EL (cell line): ENCODE measurements at places on chromosomes 7 and 10.

DNA sequence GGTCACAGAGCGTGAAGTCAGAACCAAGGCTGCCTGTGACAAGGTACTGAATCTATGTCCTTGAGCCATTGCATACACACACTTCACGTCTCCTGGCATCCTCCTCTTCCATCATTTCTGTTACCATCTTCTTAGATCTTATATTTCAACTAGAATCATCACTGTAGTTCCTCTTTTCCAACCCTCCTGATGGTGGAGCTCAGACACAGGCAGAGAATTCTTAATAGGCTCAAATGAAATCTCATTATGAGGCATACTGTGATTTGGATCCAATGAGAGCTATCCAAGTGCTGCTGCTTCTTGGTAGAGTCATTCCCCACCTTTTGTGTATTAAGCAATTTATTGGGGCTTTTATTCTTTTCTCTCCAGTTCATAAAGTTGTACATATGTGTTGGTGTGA lies 113.2 kb downstream of the CALCR start:
- DNase-seq = no peak

DNA sequence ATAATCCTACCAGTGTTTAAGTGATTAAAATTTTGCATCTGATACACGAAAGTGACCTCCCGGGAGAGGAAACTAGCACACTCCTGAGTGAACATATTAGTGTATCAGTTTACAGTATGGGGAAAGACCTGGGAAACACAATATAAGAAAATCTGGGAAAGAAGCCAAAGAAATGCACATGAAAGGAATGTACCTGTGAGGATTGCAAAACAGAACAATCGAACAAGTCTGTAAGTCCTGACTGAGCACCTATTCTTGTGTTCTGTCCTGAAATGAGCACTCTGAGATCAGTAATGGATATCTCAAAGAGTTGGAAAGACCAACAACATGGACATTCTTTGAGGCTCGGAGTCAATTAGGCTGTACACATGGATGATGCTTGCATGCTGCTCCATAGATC lies 554.7 kb downstream of the SORCS3 start:
- no peak for DNase-seq

DNA sequence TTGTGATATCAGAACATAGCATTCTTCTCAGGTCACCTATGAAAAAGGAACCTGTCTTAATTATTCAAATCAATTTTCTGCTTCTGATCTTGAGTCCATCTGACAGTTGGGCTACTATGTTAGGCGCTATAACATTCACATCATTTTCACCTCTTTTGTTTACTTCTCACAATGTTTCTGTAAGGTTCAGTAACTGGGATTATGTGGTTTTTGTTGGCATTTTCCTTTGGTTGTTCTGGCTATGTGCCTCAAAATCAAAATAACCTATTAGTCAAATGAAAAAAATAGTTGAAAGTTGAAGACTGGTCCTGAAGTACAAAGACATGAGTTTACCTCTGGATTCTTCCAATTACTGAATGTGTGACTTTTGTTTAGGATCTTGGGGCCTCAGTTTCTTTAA lies 221.3 kb upstream of the SMIM30 start:
- DNase-seq = no peak

DNA sequence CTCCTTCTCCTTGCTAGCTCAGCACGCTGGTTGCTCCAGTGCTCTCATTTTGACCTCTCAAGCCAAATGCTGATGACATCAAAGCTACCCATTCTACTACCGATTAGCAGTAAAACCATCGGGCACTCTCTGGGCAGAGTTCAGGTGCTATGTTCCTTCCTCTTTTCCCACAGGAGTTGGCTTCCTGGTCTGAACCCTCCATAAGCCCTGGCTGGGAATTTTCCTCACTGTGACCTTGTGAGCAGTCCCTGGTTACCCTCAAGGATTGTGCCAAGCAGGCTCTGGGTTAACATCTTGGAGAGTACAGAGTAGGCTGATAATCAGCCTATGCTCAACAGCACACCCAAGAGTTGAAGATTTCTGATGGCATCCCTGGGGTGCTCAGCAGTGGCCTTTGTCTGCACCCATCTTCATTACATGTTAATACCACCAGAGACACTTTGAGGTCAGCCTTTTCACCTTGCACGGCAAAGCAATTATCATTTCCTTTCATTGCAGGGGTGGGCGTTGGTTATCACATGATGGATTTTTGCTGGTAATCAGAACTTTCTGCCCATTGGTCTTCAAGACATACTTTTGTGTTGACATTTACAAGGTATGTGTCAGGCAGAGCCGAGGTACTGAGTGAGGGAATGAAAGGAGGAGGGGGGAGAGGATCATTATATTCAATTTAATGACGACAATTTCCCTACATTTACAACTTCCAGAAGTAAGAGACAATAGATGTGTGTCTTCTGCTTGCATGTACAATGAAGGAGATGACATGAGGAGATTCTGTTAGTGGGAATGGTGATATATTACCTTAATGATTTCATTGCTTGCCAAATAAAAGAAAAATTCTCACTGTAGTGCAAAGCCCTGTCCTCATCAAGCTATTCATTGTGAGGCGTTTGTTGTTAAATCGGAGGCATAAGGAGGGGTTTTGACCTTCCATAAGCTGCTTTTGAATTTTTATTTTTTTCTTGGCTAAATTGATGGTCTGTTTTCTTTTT lies 452.0 kb downstream of the LRMDA start:
- no peak for DNase-seq

DNA sequence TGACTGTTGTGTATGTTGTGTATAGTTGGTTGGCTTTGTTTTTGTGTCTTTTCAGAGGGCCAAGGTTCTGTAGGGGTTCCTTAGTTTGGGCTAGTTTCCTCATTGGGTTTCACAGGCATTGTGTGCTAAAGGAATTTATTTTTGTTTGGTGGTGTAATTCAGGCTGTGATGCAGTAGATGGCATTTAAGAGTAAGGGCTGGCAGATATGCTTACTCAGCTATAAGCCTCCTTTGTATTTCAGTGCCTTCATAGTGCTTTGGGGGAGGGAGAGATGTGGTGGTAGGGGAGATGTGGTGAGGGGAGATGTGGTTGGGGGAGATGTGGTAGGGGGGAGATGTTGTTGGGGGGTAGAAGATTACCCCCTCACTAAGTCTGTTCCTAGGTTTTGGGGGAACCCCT lies 91.7 kb downstream of the SLC25A40 start:
- peak; percentile 9 for DNase-seq

- no peak for DNase-seq
These were observed 180.0 kb upstream of the MDFIC start for GRCh38 chr7:114741911-114742310.

DNA sequence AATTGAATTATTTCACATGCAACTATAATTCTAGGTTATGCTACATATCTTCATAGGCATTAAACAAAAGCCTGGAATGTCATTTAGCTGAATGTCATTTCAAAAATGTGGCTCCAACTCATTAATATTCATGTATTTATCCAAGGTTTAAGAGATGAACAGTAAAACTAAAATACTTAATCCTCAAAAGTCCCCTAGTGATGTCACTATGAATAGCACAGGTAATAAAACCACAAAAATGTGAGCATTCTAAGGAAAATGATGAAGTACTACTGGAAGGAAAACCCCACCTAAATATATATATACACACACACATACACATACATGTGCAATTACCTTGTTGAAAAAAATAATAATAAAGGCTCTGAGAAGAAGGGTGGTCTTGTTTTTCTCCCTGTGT lies 154.4 kb upstream of the ASAH2 start:
- no peak for DNase-seq

- DNase-seq = peak; percentile 20
These were observed 189.7 kb upstream of the ADCY1 start for GRCh38 chr7:45384499-45384898.

DNA sequence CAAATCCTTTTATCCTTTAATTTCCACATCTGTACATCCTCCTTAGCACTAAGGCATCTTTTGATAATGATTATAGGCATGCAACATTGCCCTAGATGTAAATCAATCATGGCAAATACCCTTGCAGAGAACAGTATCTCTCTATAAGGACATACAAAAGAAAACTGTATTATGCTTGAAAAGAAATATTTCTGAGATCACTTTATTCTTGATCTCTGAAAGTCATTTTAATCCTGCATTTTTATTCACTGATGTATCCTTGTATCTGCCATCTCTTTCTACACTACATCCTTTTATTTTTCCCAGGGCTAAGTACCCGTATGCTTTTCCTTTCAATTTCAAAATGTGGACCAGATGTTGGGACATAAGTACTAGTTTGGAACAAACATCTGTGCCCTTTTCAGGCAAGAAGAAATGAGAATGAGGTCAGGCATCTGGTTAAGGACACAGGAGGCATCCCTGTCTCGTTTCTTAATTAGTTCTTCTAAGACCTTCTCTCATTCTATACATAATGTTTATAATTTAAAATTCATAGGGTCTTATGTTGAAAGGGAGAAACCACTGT lies 338.6 kb downstream of the CNTNAP2 start:
- DNase-seq = no peak

DNA sequence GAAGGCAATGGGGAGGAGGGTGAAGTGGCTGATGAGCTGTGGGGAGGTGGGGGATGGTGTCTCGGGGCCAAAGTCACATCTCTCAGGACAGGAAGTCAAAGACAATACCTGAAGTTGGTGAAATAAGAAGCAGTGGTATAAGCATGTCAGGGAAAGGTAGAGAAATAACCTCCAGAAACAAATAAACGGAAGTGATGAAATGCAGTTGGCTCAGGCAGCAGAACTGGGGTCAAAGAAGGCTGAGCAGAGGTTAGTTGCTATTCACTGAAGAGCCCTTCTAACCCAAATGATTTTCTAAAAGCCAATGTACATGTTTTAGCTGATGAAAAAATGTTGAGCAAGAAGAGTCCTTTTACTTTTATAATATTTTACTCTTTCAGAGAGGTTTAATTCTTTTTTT lies 78.6 kb upstream of the ADRB1 start:
- DNase-seq = no peak

DNA sequence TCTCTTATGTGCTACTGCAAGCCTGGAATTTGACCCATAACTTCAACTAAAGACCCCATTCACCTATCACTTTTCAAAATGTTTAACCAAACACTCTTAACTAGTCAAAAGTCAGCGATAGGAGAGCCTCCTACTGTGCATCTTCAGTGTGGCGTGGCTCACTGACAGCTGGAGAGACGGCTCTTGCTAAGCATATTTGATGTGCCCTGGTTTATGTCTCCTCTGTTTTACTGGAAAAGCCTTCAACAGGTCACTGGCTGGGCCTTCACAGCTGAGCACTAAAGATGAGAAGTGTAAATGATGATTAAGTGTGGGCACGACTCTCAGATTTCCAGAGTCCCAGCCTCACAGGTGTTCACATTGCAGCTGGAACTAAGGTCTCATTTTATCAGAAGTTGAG lies 472.1 kb downstream of the SEMA3D start:
- no peak for DNase-seq

GRCh38 chr7:98976396-98977185 lies 98.3 kb downstream of the TRRAP start:
- DNase-seq = no peak

DNA sequence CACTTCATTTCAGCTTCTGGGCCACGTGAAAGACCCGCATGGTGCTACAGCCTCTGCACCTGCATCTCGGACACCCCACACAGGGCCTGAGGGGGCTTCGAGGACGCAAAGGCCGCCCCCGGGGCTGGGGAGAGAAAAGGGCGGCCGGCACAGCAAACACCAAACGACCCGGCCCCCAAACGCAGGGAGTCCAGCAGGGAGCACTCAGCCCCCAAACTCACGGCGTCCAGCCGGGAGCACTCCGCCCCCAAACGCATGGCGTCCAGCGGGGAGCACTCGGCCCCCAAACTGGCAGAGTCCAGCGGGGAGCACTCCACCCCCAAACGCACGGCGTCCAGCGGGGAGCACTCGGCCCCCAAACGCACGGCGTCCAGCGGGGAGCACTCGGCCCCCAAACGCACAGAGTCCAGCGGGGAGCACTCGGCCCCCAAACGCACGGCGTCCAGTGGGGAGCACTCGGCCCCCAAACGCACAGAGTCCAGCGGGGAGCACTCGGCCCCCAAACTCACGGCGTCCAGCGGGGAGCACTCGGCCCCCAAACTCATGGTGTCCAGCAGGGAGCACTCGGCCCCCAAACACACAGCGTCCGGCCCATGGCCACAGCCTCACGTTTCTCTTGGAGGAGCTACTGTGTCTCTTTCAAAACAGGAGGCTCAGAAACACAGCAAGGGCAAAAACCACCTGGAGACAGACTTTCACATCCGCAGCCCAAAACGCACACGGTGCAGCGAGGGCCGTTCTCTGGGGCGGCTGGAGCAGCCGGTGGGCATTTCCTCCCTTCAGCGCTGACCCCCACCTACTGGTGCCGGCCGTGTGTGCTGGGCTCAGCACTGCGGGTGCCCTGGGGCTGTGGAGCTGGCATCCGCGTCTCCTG lies 27.0 kb upstream of the UTF1 start:
- DNase-seq = no peak
